ENCODE measurements at places on chromosomes 12 and 14. TPM values are rescaled to one million over a fixed set of nuclear protein-coding genes. Genes with fewer than 3 reads are reported as not detected.

LMNTD1 gene
- not detected for total RNA-seq

KLHL28 gene
- 12.1 TPM for total RNA-seq

- no peak for DNase-seq
These were observed 138.5 kb downstream of the ANO2 start for GRCh38 chr12:5806371-5807089.

- no peak for DNase-seq
These were observed 7.0 kb downstream of the AREL1 start for GRCh38 chr14:74705613-74706500.

DNA sequence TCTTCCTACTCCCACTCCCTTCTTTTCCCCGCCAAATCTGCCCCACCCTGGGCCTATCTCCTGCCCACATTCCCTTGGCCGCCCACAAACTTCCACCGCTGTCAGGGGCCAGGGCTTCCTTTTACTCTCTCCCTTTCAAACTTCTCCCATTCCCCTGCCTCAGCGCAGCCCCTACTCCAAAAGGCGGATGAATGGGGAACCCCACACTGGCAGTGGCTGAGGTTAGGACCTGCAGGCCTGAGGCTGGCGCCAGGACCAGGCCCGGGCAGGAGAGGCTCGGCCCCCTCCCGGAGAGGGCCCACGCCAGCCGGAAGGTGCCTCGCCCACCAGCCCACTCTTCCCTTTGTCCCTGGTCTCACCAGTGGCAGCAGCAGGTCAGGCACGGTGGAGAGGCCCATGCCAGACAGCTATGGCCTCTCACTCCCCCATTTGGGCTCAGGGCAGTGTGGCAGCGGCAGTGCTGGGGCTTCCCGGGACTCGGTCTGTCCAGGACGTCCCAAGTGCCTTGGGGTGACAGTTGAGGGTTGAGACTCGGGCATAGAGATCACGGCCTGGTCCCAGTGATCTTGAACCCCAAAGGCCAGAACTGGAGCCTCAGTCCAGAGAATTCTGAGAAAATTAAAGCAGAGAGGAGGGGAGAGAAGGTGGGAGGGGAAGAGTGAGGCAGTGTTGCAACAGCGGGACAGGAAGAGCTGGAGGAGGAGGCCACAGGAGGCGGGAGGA is at the start of gene TNFRSF1A:
TNFRSF1A (minus strand) TSS at position 660 of the 723 bp plus-strand sequence; CDS start at position 398, 262 bp downstream.
- peak; percentile 67 for DNase-seq

DNA sequence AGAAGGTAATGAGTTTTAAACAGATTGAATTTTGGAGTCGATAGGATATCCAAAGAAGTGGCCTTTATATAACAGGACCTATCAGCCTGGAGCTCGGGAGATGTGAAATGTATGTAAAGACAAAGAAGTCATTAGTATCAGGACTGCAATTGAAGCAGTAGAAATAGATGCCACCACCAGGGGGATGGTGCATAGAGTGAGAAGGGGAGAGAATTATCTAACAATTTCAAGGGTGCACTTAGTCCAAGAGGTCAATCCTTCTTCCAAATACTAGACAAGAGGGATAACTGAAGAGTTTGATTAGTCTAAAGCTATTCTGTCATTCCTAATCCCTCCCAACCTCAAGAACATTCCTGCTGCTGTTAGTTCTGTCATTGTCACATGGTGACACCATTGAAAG is 127.8 kb downstream of the CFAP54 start:
- no peak for DNase-seq

MON2 gene
- total RNA-seq: 39.3 TPM

SIX4 gene
- total RNA-seq: 1.6 TPM

DNA sequence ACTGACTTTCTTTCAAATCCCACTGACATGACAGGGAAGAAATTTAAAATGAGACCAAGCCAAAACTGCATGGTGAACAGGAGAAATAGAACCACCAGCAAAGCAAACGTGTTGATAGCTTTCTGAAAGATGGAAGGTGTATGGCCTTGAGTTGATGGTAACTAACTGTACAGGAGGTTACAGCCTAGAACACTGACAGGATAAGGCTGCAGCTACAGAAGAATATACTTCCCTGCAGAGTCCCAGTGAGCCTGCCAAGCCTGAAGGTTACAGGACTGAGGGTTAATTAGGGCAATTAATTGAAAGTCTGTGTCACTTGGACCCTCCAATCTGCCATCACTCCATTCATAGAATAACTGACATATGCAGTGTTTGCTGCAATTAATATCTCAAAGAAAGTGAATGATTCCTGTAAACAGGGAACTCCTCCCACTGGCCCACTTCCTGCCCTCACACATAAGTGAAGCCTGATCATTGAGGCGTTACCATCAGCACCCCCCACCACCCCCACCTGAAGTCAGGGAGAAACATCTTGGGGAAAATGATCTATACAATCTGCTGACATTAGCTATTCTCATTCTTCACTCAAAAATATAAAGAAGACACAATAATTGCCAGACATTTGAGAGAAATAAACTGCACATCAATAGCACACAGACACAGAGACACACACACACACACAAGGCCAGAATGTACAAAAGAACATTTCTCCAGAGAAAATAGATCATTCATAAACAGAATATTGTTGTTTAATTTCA is 73.4 kb downstream of the GTF2A1 start:
- no peak for DNase-seq

DNA sequence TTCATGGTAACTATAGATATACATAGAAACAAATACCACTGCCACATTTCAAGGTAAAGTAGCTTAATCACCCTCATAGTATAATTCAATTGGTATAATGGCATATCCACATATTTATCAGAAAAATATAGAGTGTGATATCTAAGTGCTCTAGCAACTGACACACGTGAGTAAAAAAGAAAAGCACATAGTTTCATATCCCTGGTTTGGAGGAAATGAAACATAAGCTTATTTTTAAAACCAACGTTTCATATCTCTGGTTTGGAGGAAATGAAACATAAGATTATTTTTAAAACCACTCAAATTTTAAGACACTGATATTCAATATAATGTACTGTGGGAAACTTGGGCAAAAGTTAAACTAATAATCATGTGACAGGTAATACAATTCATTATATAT is 2.1 kb downstream of the OR6C70 start:
- no peak for DNase-seq

DNA sequence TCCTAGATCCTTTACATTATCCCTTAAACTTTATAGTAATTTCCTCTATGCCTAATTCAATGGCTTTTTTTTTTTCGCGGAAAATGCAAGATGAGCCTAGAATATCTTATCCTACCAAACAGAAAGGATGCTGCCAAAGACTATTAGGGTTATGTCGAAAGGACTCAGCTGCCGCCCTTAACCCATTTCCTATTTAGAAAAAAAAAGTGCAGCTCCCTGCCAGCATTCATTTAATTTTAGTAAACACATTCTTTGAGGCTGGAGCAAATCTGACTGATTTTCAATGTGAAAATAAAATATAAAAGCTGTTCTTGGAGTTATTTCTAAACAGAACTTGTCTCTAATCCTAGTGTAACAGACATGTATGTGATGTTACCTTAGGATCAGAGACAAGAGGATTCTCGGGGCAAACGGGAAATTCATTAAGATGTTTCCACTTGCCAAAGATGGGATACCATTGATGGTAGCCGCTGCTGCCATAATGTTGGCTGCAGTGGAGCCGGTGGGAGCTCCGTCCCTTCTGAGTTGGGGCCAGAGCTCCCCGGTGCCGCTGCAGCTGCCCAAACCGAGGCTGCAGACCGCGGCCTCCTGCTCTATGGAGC is 8.2 kb upstream of the A2M start:
- DNase-seq: no peak

Data from activated CD8-positive, alpha-beta memory T cell treated with anti-CD3 and anti-CD28 coated beads, Interleukin-2, amount 10 ng/mL, durations not matched to agents 7 days and 5 days (primary cell).